ENCODE measurements at places on chromosomes 1 and 21.

DNA sequence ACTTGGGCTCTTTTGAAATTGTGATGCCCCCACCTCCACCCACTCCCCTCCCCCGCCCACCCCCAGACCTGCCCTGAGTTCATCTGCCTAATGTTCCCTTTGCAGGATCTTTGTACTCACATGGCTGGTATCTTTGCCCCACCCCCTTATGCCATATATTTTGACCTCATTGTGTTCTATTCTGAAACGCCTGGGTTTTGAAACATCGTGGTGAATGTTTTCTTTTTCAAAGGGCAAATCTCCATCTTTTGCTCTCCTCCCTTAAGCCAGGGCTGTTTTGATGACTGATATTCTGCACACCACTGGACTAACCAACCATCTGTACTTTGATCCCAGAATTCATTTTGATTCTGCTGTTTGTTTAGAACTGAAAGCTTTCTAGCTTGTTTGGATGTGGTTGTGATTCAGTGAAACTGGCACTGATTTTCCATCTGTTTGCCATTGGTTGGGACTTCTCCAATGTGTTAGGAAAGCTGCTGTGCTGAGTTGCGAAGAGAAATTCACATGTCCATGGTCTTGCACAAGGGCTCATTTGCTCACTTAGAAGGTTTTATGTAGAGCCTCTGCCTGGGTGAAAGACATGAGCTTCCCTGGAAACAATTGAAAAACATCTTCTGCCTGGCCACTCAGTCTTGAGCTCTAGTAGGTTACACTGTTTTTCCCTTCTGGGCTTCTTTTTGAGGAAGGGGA is 16.5 kb downstream of the SMAP2 start:
- DNase-seq, result no peak

- no peak for DNase-seq
These were observed 12.0 kb downstream of the CLCC1 start for GRCh38 chr1:108951242-108951641.

GRCh38 chr1:244341455-244342450 is 110.0 kb downstream of the ADSS2 start:
- no peak for DNase-seq

- no peak for DNase-seq
These were observed 84.3 kb downstream of the EXTL2 start for GRCh38 chr1:100810360-100810759.

DNA sequence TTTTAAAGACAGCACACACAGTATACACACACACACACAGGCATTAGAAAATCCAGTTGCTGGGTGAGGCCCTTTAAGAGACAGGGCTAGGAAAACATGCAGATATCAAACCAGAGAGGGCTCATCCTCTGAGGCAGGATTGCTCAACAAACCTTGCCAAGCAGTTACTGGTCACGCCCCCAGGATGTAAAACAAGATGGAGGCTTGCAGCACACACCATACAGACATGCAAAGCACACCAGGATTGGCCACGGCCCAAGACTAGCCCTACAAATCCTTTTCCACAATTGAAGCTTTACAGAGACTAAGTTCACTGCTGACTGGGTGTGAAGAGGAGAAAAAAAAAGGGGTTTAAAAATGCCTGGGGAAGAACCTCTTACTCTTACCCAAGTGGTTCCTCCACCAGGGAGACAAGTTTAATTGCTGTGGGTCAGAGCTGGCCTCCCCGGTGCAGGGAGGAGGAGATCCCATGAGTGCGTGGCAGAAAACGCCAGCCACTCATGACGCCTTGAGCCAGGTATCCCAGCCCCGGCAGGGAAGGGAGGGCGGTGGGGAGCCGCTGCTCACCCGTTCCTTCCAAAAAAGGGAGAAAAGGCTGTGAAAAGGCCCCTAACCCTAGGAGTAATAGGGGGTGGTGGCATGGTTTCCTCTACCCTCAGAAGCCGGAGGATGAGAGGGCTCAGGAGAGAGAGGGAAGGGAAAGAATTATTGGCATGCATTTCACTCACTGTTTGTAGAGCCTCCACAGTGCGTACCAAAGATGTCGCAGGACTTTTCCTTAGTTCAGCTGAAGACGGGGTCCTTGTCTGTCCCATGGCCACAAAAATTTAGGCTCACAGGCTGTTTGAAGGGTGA is 594.6 kb upstream of the ZP4 start:
- no peak for DNase-seq

DNA sequence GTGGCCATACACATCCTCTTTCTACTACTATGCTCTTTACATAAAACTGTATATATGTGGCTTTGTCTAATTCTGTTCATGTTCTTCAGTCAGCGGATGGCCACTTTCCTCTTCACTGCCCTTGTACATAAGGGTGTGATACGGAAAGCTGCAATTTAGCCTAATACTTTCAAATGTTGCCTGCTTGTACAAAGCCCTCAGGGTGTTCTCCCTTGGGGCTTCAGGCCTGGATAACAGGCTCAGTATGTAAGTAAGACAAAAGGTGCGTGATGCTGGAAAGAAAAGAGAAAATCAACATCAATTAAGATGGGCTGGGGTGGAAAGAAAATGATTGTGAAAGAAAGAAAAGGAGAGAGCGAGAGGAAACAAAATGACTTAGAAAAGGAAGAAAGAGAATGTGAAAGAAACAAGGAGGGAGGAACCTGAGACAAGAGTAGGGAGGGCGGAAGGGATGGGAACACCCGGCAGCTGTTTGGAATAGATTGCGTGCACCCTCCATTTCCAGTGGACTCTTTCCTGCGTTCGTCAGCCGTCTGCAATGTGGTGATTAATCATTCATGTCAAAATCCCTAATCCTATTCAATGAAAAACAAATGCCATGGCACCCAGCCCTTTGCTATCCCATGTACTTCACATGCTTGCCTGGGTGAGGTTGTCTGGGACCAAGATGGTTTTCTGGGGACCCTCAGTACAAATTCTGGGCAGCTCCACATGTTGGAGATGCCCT is 553.6 kb downstream of the NUF2 start:
- peak; percentile 92 for DNase-seq

DNA sequence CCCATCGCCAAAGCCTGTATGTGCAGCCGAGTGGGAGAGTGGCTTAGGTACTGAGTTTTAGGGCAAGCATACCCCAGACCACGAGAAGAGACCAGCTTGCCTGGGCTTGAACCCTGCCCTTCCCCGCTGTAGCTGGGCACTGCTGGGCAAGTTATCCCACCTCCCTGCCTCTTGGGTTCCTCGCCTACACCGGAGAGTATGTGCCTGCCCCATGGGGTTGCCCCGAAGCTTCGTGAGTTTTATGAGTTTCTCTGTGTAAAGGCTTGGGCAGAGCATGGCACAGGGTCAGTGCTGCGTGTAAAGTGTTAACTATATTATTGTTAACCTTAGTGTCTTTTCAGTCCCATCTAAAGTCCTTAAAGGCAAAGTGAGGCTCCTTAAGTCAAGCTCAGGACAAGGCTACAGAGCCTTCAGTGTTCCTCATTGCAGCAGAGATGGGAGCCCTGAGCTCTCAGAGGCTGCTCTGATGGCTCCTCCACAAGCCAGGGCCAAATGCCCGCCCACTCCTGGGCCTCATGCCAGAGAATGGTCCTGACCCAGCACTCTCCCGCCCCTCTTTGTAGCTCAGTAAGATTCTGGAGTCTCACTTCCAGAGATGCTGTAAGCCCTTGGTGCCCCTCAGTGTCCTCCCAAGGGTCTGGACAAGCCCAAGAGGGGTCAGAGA is 37.0 kb upstream of the KCNA10 start:
- no peak for DNase-seq

DNA sequence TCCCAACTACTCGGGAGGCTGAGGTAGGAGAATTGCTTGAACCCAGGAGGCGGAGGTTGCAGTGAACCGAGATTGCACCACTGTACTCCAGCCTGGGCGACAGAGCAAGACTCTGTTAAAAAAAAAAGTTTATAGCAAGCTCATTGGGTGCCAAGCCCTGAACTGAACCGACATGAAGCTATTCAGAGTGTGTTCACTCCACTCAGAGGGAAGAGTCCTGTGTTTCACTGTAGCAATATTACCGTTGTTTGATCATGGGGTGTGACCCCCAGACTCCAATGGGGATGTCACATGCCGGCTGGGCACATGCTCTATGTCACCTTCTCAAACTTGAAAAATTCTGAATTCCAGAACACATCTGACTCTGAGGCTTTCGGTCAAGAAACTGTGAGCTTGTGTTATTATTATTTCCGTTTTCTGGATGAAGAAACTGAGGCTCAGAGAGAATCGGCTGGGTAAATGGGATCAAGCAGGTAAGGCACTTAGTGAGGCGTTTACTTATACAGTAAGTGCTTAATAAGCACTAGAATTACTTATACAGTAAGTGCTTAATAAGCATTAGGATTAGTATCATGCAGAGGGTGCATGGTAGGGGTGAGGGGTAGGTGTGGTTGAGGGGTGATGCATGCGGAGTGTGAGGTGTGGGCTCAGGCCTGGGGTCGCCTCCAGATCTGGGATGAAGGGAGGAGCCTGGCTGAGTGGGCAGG is 36.2 kb downstream of the HSPG2 start:
- no peak for DNase-seq

DNA sequence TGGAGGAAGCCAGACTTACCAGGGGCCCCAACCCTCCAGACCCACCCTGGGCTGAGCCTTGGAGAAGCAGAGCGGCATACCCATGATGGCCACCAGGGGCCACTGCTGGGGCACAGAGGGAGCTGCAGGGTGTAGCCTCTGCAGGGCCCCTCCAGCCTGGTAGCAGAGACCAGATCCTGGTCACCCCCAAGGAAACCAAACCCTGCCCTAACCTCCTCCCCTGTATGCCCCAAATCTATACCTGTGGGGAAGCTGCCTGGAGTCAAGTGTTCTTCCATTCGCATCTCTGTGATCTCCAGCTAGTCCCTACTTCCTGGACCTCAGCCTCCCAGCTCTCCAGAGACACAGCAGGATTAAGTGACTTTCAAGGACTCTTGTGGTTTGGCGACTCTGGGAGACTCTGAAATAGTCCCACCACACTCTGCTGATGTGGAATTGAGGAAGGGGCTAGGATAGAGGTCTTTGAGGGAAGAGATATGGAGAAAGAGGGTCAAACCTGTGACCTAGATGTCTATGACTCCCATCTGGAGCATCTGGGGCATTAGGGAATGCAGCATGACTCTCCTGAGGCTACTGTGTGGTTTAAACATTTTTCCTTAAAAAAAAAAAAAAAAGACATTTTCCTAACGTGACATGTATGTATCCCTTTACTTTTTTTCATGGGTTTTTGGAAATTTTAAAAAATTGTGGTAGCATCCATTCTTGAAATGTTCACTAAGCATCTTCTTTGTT is 119.2 kb upstream of the IPO9 start:
- peak; percentile 13 for DNase-seq

DNA sequence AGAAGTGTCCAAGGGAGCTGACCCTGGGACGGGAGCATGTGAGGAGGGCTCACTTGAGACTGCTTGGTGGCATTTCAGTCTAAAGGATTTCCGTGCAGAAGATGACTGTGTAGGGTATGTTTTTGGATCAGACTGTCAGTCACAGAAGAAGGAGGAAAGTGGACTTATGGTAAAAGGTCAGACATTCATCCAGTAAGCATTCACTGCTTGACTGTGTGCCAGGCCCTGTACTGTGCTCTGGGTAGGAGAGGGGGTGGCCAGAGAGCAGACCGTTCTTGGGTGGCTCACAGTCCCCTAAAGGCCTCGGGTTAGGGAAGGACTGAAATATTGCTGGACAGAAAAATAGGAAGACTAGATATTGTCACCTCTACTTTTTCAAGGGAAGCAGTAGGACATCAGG is 2.1 kb upstream of the SERINC2 start:
- no peak for DNase-seq

DNA sequence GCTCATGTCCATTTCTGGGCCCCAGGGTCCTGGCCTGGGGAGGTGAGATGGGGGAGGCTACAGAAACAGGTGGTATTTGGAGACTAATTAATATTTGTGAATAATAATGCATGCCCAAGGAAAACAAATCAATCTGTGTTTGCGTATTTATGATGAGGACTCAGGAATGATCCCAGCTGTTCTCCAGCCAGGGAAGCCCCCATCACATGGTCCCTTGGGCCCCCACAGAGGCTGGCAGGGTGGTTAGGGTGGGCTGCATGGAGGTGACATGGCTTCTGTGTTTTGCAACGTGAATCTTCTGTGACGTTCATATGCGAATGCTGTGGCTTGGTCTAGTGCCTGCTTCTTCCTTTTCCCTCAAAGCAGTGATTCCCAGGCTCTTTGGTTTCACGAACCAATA is 10.5 kb downstream of the PTPRF start:
- no peak for DNase-seq

DNA sequence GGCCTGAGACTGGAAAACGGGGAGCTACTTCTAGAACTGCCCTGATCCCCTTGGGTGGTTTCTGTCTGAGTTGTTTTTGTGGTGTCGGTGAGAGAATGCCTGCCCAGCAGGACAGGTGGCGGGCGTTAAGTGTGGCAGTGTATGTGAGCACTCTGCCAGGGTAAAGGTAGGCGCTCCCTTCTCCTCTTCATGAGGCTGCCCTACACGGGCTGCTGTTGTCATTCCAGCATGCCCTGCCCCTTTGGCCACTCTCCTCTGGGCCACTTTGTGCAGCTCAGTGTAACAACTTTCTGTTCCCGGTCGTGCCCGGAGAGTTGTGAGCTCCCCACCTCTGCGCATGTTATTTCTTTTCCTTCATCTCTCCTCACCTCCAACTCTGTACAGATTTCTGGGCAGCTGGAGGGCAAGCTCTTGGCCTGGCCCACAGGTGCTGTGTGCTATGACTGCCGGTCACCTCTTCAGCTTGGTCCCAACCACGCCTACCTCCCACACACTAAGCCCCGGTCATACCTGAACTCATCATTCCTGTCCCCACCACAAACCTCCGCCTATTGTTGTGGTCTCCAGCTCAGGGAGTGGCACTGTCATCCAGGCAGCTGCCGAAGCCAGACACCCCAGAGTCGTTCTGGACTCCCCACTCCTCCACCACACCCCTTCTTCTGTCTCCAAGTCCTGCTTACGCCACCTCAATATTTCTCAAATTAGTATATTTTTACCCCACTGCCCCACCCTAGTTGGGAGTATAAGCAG is 69.0 kb downstream of the GADD45A start:
- no peak for DNase-seq

DNA sequence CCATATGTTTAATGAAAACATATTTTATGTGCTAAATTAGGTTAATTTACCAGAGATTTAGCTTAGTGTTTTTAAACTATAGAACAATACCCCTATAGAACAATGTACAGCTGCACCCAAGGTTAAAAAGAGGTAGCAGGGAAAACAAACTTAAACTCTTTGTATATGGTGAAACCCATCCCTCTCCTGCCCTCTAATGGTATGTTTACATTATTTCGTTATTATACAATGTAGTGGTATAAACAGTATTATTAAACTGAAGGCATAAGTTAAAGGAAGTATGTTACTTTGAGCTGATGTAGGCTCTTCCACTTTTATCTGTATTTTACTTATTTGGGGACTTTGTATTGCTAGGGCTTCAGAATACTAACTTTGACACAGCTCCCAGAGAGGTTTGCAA is 16.7 kb upstream of the ZYG11A start:
- DNase-seq, result no peak

- DNase-seq, result no peak
These were observed 65.7 kb upstream of the BACE2 start for GRCh38 chr21:41102281-41102680.

Data from amniotic stem cell (primary cell).